ENCODE measurements at places on chromosomes 6 and 20.

DNA sequence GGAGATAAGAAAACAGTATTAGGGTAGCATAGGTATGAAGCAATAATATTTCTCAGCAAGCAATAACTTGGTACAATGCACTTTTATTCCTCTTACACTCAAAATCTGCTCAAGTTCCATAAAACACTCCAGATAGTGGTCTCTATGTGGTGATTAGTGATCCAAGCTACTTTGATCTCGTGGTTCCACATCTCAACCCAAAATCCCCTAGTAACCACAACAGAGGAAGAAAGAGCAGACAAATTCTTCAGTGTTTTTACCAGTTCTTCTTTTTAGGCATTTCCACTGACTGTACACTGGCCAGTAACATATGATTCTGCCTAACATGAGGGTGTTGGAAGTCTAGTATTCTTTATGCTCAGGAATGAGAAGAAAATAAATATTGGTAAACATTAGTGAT is 309.0 kb upstream of the PTCHD4 start:
- no peak for DNase-seq

- no peak for DNase-seq
These were observed 641 bp downstream of the DBNDD2 start for GRCh38 chr20:45408646-45409213.

DNA sequence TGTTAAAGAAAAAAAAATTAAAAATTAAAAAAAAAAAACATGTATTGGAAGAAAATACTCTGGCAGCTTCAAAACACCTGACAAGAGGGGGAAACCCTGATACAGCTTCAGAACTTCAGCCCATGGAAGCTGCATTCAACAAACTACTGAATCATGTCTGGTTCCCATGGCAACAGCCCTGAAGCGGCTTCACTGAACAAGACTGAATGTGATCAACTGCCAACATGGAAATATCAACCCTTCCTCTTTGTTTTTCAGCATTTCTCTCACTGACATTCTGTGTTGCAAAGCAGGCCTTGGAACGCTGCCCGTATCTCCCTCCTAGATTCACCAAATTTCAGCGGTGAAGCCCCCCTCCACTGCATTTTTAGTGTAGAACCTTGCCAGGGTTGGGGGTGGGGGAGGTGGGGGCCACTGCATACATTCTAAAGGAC is 91.3 kb upstream of the SHLD1 start:
- DNase-seq: no peak

DNA sequence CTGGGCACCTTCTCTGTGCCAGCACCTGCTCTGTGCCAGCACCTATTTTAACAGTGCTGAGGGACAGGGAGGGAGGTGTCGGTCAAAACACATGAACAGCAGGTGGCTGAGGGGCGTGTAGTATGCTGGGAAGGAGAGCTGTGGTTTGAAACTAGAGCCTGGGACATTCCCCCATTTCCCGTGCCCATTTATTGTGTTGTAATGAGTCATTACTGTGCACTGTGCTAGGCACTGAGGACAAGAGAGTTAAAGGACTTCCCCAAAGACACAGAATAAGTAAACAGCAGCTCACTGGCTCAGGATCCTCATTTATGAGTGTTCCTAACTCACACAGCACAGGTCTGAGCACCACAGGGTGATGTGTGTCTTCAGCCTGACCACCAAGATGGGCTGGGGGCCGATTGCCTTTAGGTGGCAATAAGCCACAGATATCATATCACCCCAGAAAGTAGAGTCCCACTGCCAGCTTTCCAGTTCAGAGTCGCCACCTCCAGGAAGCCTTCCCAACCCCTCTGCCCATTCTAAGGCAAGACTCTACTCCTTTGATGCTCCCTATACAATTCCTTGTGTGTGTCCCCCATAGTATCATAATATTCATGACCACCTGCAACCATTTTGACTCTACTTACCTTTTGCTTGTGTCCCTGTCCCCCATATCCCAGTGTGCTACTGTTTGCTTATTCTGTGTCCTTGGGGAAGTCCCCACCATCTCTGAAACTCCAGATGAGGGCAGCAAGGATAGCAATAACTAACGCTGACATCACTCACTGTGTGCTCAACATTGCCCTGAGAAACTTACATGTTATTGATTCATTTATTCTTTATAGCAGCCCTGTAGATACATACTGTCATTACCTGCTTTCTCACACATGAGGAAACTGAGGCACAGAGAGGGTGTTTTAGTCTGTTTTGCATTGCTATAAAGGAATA is 87.3 kb downstream of the TOX2 start:
- DNase-seq: no peak

GRCh38 chr20:10795286-10796026 is 121.7 kb upstream of the JAG1 start:
- no peak for DNase-seq

GRCh38 chr6:35014786-35015185 is 125.7 kb downstream of the ANKS1A start:
- peak; percentile 30 for DNase-seq

DNA sequence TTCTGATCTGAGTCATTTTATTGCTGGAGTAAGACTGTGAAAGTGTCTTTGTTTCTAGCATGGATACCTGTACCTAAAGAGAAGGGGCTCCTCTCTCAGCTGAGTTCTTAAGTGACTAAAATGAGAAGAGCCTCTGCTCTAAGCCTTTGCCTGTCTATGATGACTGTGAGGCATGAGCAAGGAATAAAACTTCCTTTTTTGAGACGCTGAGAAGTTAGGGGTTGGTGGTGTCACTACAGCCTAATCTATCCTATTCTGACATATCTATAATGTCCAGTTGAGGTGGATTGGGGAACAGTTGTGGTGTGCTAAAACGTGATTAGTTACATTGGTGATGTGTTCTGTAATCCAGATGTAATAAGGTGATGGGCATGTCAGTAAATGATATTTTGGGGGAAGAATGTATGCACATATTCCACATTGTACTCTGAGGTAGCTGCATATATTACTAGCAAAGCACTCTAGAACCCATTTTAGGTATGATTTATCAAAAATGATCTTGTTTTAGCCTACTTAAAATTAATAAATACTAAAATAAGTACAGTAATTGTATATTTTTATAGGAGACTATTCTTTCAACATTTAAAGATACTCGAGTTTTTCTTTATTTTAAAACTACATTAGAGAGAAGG is 18.1 kb downstream of the ADGRB3 start:
- DNase-seq: no peak

GRCh38 chr6:6886171-6886885 is 221.4 kb upstream of the RREB1 start:
- no peak for DNase-seq
